ENCODE measurements at places on chromosomes 6 and 20. TPM values are rescaled to one million over a fixed set of nuclear protein-coding genes. Genes with fewer than 3 reads are reported as not detected.

DNA sequence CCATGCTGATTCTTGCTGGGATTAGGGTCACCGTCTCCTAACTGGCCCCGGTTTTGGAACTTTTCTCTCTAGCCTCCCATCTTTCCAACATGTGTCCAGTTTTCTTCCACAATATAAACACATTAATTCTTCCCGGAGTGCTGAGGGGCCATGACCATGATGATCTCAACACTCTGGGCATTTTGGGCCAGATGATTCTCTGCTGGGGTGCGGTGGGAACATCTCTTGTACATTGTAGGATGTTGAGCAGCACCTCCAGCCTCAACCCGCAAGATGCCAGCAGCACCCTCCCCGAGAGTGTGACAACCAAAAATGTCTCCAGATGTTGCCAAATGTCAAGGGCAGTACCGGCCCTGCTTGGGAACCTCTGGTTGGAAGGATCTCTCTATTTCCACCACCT is 164.8 kb downstream of the TFAP2C start:
- DNase-seq, result no peak

Gene IMPG1
- polyA plus RNA-seq, result not detected

Gene TENT5A
- polyA plus RNA-seq, result 5.0 TPM

DNA sequence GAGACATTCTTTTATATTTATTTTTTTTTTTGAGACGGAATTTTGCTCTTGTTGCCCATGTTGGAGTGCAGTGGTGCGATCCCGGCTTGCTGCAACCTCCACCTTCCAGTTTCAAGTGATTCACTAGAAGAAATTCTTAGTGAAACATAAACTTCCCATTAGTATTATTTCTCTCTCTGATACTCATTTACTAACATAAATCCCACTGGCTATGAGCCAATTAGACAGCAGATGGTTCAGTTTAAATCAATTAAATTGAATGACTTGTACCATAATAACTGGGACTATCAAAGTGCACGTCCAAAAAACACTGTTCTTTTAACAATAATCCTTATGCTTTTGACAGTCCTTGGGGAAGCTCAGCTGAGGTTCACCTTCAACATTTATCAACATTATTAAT is 111.2 kb upstream of the PTCHD4 start:
- no peak for DNase-seq
